ENCODE measurements at places on chromosomes 16 and 17.

GRCh38 chr16:57528499-57529390 is 7.6 kb downstream of the CCDC102A start:
- DNase-seq: no peak

DNA sequence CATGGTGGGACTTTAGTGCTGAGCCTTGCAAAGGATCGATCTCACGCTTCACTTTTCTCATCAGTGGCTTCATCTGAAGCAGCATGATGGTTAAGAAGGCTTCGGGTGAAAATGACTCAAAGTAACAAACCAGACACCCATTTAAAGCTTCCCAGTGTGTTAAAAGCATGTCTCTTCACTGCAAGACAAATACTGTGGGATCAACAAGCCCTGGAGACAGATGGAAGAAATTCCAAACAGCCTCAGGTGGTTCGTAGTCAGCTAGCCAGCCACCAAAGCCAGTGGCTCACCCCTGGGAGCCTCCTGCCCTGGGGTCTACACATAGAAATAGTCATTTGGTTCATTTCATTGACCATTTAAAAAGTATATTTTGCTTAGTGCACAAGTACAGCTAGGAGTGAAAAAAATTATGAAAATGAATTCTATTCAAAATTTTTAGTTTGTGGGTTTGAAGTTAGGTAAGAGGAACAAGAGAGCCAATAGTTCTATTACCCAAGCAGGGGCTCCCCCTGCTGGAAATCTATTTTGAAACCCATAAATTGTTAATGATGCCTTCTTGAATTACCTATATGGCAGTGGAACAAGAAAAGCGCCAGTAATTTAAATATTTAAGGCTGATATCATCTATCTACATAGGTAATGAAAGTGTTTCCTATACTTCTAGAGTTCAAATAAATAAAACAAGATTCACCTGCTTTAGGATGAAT is 51.6 kb downstream of the PMP22 start:
- DNase-seq: no peak

DNA sequence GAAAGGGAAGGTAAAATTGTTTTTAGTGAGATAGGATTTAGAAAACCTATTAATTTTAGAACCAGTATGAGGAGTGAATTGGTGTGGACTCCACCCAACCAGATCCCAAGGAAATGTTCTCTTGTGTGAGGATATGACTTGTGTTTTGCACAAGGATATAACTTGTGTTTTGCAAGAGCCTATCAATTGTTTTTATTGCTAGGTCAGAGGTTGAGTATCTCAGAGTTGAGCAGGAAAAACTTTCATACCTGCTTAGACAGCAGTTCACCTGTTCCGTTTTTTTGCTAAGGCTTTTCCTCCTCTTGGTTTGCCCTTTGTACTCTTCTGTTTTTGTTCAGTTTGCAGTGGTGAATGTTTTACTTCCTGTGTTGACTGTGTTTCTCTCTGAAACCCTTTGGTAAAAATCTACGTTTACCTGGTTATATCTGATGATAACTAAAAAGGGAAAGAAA is 5.1 kb downstream of the NBR1 start:
- no peak for DNase-seq

DNA sequence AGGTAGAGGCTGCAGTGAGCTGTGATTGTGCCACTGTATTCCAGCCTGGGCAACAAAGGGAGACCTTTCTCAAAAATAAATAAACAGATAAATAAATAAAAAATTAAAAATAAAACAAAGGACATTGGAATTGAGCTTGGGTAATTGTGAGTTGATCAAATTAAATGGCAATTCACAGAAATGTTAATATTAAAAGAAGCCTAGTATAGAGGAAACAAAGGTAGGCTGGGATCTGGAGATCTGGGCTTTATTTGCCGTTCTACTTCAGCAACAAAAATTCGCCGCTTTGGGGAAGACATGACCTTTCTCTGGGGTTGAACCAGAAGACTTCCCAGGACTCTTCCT is 332 bp upstream of the VPS25 start:
- DNase-seq: no peak

DNA sequence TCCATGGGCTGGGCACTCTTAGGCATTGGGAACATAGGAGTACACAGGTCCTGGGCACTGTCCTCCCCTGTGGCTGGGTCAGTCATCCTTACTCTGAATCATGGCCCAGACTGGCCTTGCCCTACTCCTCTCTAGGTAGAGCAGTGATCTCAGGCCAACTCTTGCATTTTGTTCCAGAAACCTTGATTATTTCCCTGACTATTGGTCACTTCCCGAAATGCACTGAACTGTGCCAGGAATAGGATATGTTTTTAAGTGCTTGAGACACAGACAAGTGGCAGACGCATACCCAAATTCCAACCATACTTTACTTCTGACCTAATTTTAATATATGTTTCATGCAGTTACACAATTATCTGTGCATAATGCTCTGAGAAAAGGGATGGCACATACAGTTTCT is 10.3 kb downstream of the KRABD2 start:
- no peak for DNase-seq

DNA sequence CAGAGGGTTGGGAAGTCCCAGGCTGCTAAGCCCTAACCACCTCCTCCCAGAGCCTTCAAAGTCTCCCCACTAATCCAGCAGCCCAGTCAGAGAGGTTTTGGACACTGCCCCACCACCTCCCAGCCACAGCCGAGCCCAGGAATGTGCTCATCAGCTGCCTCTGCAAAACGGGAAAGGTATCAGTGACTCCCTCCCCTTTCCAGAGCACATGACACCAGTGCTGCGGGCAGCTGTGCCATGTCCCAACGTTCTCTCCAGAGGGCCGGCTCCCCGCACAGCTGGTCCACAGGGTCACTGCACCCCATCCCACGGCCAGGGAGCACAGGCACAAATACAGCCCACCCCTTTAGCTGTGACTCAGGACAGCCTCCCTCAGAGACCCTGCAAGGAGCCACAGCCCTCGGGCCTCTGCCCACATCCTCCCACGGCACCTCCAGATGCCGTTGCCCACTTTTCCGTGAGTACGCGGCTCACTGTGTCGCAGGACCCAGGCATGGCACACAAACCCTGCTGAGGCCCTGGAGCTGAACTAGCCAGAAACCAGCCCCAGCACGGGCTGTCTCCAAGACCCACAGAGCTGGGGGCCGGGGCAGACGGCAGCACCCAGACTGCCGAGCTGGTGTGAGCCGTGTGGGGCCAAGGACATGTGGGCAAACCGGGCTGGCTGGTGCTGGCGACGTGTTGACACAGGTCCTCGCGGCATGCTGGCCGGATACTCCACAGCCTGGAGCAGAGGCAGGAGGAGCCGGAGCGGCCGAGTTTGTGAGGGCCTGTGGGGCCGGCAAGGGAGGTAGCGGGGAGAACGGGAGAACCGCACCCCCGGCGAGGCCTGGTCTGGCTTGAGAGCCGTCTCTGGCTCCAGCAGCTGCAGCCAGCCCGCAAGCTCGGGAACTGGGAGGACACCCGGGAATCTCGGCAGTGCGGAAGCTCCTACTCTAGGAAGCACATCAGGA is 6.3 kb upstream of the PPP1R27 start:
- DNase-seq: no peak

- DNase-seq: no peak
Observed at GRCh38 chr16:8862309-8863130, 6.3 kb downstream of the CARHSP1 start.

- no peak for DNase-seq
Observed at GRCh38 chr16:85263239-85263585, 150.9 kb upstream of the CIBAR2 start.

DNA sequence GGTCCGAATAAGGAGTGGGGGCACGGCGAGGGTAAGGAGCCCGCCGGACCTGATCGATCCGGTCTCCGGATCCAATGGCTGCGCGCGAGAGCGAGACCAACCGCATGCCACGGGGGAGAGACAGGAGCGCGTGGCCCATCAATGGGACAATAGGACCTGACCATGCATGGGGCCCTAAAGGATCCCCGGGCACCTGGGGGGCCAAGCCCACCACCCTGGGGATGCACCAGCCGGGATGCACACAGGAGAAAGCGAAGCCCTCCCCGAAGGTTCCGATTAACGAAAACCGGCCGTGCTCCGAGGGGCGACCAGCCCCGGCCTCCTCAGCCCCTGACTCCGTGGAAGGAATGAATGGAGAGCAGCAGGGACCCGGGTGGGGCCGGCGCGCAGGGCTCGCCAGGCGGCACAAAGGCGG is 525 bp downstream of the JPT1 start:
- no peak for DNase-seq

DNA sequence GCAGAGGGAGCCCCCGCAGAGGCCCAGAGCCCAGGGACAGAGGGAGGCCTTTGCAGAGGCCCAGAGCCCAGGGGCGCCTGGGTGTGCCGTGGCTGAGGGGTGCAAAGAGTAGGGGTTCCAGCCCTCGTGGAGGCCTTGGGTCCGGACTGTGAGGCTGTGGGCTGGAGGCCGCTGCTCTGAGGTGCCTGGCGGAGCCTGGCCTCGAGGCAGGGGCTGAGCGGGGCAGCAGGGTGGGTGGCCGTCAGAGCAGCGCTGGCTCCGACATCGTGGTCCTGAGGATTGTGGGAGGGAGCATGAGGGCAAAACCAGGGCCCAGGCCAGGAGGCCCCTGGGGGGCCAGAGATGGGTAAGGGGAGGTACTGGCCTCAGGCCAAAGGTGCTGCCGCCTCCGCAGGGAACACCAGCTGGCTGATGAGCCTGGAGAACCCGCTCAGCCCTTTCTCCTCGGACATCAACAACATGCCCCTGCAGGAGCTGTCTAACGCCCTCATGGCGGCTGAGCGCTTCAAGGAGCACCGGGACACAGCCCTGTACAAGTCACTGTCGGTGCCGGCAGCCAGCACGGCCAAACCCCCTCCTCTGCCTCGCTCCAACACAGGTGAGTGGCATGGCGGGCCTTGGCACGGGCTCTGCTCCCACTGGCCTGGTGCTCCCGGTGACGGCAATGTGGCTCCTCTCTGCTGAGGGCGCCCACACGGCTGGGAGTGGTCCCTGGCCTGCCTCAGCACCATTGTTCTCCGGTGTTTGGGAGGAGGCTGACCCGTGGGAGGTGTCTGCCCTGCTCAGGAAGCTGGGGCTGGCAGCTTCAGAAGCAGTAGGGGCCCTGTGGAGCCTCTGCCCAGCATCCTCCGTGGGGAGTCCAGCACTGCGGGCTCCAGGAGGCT is 33.7 kb downstream of the TSC2 start:
- DNase-seq: no peak

DNA sequence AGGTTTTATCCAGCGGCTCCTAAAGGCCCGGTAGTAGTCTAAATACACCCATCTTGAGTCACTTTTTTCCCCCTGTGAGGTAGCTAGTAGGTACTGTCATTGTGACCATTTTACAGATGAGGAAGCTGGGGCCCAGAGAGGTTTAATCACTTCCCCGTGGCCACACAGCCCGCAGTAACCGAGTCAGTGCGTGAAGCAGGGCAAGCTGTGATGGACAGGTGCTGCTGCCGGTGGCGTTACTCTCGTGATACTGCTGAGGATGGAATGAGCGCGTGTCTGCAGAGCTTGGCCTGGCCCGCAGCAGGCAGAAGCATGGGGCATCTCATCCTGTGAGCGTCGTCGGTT is 226.3 kb upstream of the CIBAR2 start:
- no peak for DNase-seq

DNA sequence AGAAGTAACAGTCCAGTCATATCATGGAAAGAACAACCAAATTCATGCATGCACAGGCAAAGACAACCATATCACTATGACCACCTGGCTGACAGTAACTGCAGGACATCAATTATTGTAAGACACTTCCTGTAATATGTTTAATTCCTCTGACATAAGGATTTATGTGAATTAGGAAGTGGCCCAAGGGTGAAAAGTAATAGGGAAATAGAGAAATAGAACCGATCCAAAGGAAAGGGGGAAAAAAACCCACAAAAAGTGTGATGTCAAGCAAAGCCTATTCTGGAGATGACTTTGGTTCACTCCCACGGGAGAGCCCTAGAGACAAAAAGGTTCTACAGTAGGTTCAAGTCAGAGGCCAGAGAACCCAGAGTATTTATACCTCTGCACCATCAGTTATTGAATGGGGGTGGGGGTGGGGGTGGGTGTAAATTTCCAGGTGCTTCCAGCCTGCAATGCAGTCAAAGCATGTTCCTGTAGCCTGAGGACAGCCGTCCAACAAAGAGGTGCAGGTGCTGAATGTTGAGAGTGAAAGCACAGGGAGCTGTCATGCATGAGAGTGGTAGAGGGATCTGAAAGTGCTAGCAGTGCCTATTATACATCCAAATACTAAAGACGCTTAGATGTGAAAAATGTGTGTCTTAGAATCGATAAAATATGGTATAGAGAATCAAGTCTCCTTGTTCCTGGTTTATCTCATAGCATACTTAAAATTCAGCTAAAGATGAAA is 95.6 kb upstream of the HLF start:
- DNase-seq: peak; percentile 24

- no peak for DNase-seq
Observed at GRCh38 chr17:38742411-38743308, 5.5 kb downstream of the PCGF2 start.

GRCh38 chr16:86718118-86718517 is 139.8 kb downstream of the FOXL1 start:
- no peak for DNase-seq

- no peak for DNase-seq
Observed at GRCh38 chr17:78953356-78954350, 26.1 kb downstream of the LGALS3BP start.

DNA sequence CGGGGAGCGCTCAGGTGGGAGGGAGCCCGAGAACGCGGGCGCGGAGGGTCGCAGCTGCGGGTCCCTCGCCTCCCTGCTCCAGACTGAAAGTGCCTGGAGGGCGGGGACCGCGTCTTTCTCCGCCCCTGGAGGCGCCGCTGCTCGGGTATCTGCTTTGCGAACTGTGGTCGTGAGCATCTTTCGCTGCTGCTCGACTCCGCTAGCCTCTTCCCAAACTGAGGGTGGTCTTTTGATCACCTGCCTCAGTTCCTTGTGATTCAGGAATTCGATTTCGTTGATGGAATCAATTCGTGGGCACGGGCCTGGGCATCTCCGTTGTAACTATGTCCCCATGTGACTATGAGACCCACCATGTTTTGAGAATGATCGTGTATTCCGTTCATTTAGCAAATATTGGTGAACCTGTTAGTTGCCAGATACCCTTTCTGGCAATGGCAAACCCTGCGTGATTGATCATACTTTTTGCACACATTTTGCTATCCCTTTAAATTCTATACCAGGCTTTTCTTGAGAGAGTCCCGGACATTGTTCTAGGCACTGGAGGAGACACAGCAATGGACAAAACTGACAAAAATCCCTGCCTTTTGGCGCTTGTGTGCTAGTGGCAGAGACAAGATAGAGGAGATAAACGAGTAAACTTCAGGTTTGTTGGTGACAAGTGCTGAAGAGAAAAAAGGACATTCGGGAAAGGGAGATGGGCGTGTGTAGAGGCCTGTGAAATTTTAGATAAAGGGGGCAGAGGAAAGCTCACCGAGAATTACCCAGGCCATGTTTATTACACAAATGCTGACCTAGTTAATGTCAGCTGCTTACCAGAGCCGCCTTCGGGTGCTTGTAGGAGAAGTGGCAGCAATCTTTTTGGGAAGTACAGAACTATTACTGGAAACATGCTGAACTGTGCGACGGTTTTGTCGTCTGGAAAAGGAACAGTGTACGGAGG is 948 bp downstream of the UTP18 start:
- DNase-seq: peak; percentile 30

DNA sequence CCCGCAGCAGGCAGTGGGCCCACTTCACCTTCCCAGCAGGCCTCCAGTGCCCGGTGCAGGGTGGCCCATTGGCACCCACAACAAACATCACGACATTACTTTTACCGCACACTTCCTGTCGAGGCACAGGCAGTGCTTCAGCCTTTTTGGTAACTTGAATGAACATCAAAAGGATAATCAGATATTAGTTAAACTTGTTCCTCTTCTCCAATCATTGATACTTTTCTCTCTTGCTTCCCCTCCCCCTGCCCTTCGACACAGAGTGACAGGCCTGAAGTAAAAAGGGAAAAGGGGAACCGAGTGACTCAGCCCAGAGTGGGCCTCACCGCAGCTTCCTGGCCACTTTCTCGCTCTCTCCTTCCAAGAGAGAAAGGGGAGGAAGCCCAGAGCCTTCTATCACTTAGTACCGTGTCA is 507.0 kb downstream of the MAF start:
- no peak for DNase-seq
